ENCODE measurements at places on chromosomes 6 and 20.

- DNase-seq: no peak
Observed at GRCh38 chr6:111831408-111831807, 41.8 kb downstream of the FYN start.

GRCh38 chr6:46491628-46492547, 639 bp upstream of the RCAN2 start:
- DNase-seq: peak; percentile 15

DNA sequence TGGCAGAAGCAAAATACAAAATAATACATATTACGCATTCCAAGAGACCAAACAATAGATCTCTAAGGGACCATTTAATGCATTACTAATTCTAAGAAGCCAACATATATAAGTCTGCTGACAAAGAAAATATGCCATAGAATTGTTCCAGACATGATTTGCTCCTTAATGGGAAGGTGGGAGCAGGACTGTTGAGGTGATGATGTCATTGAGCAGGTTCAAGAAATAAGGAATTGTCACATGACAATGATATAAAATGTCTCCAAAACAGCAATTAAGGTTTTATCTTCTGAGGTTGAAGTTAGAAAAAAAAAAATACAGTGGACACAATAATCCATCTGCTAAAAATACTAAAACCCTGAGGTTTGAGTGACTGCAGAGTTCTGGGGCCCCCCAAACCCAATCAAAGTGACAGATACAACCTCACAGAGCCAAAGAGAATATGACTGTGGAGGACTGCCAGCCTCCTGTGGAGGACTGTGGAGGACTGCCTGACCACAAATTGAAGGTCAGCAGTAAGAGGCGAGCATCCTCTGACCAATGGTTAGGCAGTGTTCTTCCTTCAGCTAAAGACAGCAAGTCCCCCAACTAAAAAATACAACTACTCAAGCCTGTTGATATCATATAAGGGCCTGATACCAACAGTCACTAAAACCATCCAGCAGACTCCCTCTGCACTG, 39.0 kb downstream of the TOMM6 start:
- no peak for DNase-seq

DNA sequence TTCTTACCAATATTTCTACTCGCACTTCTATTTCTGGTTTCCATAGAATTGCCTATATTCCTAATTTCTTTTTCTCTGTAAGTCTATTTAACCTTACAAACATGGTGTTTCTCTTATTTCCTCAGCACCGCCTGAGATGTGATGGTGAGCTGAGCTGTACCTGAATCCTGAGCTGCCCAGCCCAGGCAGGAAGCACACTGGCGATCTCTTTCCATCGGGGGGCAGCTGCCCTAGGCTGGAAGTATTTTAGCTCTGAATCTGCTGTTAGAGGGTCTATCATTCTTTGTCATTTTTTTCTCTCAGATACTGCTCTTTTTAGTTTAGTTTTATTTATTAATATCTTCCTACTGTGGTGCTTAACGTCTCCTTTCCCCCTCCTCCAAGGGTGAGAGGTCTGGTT, 173.4 kb upstream of the SLC35B3 start:
- no peak for DNase-seq

- DNase-seq: peak; percentile 24
Observed at GRCh38 chr6:37033255-37033654, 27.8 kb downstream of the FGD2 start.

- no peak for DNase-seq
Observed at GRCh38 chr6:104477569-104477968, 382.1 kb downstream of the HACE1 start.
